ENCODE measurements at places on chromosomes 7 and 10.

DNA sequence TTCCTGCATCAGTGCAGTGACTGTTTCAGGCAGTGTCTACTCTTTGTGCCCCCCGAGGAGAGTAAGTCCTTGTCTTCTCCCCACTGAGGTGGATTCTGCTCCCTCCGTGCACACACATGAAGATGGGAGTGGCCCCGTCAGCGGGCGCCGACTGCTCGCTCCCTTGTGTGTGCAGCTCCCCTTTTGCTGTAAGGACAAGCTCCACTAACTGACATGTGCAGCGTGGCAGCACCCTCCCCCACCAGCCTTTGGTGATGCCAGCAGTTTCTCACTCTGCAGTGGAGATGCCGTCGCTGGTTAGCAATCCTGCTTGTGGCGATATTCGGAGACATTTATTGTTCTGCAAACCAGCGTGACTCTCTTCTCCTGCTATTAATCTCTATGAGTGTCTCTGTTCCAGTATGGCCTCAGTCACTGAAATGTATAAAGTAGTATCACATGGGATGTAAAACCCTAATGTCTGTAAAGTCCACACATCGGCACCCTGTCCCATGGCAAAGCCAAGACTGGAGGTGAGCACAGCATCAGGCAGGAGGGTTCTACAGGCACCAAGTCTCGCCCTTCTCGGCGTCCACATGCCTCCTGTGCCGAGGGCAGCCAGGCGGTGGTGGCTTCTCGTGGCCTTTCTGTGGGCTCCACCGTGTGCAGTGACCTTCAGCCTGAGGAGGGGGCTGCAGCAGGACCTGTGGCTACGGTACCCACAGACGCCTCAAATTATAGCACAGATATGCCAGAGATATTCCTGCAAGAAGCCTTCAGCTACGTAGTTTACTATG, 202.7 kb downstream of the EBF3 start:
- no peak for DNase-seq

DNA sequence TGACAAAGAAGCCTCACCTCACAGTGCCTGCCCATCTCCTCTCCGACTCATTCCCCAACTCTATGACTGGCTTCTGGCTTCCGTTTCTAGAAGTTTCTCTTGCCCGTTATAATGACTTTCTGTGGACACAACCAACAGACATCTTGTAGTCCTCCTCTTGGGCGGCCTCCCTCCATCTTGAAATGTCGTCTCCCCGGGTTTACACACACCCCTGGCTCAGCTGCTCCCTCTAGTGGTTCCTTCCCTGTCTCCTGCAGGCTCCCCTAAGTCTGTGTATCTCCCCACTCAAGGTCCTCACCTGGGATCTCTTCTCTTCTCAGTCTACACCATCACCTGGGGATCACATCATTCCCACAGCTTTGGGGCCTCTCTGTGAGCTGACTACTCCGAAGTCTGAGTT, 123.4 kb upstream of the NEBL start:
- DNase-seq: no peak

DNA sequence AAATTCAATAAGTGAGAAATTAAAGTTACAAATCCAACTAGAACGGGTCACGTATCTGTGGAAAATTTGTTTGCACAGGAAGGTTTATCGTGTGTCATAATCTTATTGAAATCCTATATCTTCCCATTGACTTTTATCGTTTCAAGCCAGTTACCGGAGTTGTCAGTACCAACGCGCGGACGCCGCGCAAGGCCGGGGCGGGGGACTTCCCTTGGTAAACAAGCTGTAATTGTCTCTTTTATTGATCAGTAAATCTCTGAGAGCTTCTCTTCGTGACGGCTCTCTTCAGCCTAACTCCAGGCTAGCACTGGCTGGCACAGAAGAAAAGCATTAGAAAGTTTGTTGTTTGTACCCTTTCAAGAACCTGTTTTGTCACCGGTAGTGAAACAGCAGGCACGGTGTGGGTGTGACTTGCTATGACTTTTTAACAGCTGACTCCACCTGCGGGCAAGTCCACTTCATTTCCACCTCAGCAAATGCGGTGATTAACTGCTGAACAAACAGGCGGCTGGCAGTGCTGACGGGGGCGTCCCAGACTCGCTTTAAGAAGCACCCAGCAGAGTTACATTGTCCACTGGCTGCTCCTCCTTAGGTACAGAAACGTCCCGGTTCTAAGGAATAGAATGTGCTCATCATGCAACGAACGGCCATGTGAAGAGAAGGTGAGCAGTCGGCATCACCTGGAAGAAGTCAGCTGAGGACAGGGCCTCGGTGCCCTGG, 215.8 kb downstream of the MAD1L1 start:
- DNase-seq: no peak

DNA sequence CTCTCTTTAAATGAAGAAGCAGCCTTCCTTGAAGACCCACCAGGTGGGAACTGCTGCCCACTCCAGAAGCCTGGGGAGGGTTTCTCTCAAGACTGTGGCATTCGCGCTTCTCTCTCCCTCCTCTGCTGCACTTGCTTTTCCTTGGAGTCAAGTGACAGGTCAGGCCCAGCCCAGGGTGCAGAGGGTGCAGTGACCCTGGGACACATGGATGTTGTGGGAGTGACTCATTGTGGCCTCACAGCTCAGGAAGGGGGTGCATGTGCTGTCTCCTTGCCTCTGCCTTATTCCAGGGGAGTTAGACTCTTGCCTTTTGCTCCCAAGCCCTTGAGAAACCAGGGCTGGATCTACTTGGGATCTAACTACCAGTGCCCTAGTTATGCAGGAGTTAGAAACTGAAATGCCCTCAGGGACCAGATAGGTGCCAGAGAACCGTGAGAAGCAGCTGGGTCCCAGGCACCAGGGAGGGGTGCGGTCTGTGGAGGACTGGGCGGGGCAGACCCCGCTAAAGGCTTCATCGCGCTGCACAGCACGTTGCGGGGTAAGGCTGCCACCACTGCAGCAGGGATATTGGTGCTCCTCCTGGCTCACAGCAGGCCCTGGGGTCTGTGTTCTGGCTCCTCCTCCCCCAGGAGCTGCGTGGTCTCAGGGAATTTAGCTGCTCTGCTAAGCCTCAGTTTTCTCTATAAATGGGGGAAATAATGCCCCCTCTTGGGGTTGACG, 11.4 kb downstream of the FAM241B start:
- no peak for DNase-seq

Measured in stimulated activated CD8-positive, alpha-beta memory T cell treated with anti-CD3 and anti-CD28 coated beads, Interleukin-2, amount 100 ng/mL, for 1 hour (primary cell).